ENCODE measurements at places on chromosomes 1 and 21.

GRCh38 chr21:31099122-31099521 lies 60.8 kb upstream of the KRTAP19-8 start:
- no peak for DNase-seq

GRCh38 chr1:26824731-26825130 lies 1.8 kb upstream of the ZDHHC18 start:
- no peak for DNase-seq

DNA sequence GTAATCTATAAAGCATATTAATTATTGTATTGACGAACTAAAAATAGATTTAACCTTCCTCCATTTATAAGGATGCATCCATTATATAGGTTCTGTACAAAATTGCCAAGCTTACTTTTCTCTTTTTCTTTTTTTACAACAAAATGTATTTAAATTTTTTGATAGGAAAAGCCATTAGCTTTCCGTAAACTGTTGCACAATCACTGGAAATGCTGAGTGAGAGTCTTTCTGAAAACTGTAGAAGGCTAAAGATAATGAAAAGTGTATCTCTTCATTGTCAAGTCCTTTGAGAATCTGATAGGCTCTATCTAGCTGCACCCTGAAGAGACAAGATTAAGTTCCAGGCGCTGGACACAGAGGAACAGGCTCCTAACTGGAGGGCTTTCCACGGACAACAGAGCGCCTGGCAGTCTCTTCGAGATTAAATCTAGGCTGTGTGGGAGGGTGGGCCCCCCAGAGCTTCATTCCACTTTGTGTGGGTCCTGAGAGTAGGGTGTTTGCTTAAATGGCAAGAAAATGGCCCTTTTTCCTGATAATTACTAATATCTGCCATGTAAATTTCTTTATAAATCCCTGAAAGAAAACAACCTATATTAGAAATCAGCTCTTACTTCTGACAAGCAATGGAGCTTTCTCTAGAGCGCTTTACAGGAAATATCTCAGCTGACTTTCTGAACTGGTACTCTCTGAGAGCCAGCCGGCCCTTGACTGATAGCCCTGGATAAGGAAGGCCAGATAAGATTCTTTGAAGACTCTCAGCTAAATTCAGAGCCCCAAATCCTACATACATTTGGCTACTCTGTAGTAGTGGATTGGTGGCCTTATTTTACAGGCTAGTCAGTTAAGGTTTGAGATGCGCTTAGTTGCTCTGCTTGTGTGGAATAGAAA lies 108.3 kb downstream of the FMN2 start:
- DNase-seq: no peak

DNA sequence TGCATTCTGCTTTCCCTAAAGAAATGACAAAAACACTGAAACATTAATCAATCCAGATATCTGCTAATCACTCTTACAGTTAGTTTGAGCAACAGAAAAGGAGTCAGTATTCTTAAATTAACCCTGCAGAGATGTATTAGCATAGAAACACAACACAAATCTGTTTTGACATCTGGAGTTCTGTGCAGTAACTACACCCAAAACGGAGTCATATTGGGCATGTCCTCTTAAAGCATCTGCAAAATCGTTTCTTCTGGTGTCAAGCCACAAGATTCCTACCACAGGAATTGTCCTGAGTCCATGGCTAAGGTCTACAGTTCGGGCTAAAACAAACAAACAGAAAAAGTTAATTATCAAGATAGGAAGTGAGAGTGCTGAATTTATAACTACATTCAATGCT lies 332.1 kb upstream of the PKN2 start:
- no peak for DNase-seq

- DNase-seq: no peak
Measured at GRCh38 chr1:35925741-35926140, 5.2 kb upstream of the AGO3 start.

DNA sequence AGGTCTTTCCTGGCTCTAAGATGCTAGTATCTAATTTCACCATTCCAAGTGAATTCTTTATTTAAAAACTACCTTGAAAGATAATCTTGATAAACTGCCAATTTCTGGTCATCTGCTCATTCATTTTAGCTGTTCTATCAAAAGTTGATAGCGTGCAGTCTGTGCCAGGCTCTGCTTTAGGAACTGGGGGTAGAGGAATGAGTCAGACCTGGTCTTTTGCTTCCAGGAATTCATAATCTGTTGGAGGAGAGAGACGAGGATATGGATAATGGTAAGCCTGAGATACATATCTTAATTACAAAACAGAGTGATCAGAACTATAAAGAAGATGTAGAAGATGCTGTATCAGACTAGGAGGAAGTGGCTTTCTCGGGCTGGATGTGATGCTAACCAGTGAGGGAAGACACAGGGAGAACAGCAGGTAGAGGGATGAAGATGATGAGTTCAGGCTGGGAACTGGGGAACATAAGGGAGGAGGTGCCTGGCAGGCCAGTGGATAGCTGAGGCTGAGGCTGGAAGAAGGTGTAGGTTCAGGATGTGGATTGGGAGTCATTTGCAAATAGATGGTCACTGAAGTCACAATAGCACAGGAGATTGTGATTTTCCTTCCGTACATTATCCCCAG lies 12.3 kb upstream of the PHC2 start:
- no peak for DNase-seq

- DNase-seq: no peak
Measured at GRCh38 chr21:41894922-41895557, 15.9 kb upstream of the PRDM15 start.

GRCh38 chr1:8754247-8754650 lies 63.2 kb downstream of the RERE start:
- no peak for DNase-seq

GRCh38 chr1:151406176-151406575 lies 6.8 kb downstream of the PSMB4 start:
- no peak for DNase-seq

- no peak for DNase-seq
Measured at GRCh38 chr1:194102607-194103006, 916.2 kb upstream of the B3GALT2 start.

- DNase-seq: no peak
Measured at GRCh38 chr21:23543333-23543732, 2063.9 kb downstream of the MRPL39 start.

DNA sequence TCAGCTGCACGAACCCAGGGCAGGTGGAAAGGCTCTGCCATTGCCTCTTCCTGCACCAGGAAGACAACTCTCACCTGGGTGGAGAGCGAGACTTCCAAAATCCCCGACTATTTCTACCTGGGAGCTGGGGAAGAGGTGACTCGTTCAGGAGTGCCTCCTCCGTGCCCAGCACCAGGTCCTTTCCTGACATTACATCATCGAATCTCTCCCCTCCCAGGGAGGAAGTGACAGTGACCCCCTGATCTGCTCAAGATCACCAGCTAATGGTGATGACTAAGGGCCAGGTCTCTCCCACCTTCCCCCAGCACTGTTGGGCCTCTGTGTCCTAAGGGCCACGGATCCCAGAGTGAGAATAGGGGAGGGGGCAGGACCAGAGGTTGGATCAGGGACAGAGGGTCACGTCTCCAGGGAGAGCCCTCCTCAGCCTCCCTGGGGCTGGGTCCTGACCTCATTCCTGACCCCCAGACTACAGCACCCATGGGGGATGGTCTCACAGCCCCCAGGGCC lies 6.8 kb downstream of the MEGF6 start:
- DNase-seq: no peak

DNA sequence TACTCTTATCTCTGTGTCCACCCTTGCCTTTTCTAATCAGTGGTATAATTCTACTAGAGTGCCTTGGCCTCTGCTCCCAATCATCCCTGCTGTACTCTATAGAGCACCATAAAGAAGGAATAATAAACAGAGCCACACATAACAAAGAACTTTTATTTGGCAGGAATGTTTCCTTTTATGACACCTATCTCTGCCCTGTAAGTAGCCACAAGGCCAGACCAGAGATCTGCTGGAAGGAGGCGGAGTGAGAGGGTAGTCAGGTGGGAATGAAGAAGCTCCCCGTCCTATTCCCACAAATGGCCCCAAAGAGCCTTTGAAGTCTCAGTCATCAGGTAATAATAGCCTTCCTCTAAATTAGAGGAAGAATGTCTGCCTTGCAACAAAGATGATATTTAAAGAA lies 32.7 kb downstream of the WLS start:
- no peak for DNase-seq

GRCh38 chr1:221174330-221174993 lies 295.2 kb downstream of the HLX start:
- no peak for DNase-seq

- no peak for DNase-seq
Measured at GRCh38 chr1:205319081-205320018, 2.2 kb downstream of the NUAK2 start.

DNA sequence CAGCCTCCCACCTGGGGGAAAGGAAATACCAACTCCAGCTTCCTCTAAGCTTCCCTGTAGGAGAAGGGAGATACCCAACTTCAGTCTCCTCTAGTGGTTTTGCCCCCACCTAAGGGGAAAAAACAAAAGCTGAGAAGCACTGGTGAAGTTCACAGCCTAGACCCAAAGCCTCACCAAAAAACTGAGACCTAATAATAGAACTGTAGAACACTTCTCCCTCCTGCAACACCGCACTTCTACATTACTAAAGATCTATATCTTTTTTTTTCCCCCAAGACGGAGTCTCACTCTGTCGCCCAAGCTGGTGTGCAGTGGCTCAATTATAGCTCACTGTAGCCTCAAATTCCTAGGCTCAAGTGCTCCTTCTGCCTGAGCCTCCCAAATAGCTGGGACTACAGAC lies 43.2 kb downstream of the SLC2A1 start:
- DNase-seq: no peak

- no peak for DNase-seq
Measured at GRCh38 chr1:182087304-182087703, 25.8 kb upstream of the ZNF648 start.

Measured in activated CD8-positive, alpha-beta memory T cell treated with anti-CD3 and anti-CD28 coated beads for 1 hour (primary cell).